ENCODE measurements at places on chromosomes 4 and X.

GRCh38 chrX:23396263-23396662, 61.6 kb downstream of the PTCHD1 start:
- DNase-seq, result no peak

GRCh38 chr4:126851391-126851790, 781.4 kb upstream of the INTU start:
- DNase-seq, result no peak

DNA sequence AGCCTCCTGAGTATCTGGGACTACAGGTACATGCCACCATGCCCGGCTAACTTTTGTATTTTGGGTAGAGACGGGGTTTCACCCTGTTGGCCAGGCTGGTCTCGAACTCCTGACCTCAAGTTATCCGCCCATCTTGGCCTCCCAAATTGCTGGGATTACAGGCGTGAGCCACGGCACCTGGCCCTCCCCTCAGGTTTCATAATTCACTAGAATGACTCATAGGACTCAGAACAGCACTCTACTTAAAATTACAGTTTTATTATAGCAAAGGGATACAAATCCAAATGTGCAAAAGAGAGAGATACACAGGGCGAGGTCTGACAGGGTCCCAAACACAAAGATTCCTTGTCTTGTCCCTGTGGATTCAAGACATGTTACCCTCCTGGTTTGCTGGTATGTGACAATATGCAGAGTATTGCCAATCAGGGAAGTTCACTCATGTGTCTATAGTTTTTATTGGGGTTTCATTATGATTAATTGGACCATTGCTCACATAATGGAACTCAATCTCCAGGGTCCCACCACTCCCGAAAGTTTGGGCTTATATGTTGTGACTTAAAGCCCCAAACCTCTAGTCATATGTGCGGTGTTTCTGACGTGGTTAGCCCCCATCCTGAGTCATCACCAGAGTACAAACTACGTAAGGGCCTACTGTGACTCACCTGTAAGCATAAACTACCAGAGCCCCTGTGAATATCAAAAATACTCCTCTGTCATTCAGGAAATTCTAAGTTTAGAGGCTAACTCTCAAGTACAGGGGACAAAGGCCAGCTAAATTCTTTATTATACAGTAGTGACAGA, 5.2 kb downstream of the YIPF6 start:
- DNase-seq, result no peak

- no peak for DNase-seq
These were observed 130.7 kb downstream of the TSPAN5 start for GRCh38 chr4:98527534-98528269.

DNA sequence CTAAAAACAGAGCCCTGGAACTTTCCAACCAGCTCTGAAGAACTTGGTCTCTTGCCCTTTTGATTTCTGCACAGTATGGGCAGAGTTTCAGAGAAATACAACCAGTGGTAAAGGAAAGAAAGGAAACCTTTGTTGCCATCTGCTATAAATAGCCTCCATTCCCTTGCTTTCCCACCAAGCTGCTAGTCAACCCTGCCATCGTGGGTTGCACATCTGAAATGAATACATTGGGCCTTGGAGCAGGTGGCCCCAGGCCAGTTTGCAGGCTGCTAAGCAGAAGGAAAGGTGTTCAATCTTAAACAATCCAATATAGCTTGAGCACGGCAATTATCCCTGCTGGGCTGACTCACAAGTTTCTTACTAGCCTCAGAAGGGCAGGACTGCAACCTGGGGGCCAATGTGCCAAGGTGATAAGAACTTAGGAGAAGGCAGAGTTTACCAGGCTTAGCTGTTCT, 142.5 kb downstream of the PPARGC1A start:
- no peak for DNase-seq

GRCh38 chr4:108849611-108850168, 86.8 kb upstream of the ETNPPL start:
- peak; percentile 44 for DNase-seq

GRCh38 chrX:119477812-119478232, 9.6 kb downstream of the SLC25A5 start:
- DNase-seq, result no peak

Data from brain pericyte (primary cell).